Activated naive CD4-positive, alpha-beta T cell treated with Interleukin-2 at 50 U/mL for 16 hours (primary cell): ENCODE measurements at places on chromosomes 6 and 20.

DNA sequence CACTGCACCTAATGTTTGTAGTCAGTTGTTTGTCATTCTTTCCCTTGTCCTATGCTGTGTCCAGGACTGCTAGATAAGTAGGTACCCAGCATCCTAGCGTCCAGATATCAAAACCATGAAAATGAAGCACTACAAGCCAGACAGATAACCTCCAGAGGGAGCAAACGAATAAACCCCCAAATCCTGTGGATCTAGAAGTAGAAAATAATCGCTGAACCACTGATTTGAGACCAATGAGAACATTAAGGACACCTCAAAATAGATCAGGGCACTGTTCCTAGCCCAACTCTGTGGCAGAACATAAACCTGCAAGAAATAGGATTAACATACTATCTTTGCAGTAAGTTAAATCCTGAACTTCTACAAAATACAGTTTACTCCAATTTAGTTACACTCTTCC, 1.1 kb upstream of the KLHL32 start:
- DNase-seq: no peak

GRCh38 chr20:62763404-62763803, 32.9 kb upstream of the MRGBP start:
- no peak for DNase-seq

- DNase-seq: no peak
Measured at GRCh38 chr6:18245079-18245478, 19.3 kb downstream of the DEK start.

- DNase-seq: no peak
Measured at GRCh38 chr6:42313941-42314570, 96.4 kb upstream of the MRPS10 start.

DNA sequence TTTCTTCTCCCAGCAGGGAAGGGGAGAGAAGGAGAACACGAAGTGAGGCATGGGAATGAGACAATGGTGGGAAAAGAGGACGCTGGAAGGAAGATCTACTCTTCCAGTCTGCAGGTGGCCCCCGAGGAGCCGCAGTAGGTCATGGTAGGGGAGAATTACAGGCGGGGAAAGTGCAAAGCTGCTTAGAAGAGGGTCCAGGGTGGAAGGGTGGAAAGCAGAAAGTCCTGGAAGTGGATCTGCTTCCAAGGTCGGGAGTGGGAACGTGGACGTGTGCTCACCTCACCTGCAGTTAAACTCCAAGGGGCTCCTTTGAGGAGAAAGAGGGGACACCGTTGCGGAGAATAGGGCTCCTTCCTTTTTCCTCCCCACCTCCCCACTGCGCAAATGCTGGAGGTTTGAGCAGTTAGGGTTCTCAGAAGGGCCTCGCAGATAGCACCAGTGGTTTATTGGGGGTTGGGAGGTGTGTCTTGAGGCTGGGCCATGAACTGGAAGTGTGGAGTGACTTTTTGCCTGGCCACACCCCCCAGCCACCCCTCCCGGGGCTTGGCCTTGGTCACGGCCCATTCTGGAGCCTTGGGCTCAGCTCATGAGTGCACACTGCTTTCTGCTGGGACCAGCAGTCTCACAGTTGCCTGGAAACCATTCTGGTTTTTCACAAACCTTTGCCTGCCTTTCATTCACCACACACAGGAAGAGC, 100.4 kb upstream of the MLN start:
- DNase-seq: peak; percentile 60

GRCh38 chr6:4820704-4821276, 44.6 kb downstream of the CDYL start:
- no peak for DNase-seq

DNA sequence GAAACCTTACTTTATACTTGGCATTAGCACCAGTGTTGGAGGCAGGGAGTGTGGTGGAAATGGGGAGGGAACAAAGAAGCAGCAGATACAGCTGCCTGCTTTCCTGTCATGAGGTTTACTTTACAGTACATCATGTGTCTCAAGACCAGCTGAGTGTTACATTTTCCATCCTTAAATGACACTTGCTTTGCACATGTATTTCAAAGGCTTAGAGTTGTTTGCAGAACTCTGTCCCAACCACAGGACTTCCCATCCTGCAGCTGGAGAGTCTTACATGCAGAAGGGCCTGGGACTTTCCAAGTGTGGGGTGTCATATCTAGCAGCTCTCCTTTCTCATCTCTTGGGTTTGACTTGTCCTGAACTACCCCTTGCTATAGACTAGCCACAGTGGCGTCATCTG, 395.9 kb downstream of the DHX35 start:
- DNase-seq: no peak

DNA sequence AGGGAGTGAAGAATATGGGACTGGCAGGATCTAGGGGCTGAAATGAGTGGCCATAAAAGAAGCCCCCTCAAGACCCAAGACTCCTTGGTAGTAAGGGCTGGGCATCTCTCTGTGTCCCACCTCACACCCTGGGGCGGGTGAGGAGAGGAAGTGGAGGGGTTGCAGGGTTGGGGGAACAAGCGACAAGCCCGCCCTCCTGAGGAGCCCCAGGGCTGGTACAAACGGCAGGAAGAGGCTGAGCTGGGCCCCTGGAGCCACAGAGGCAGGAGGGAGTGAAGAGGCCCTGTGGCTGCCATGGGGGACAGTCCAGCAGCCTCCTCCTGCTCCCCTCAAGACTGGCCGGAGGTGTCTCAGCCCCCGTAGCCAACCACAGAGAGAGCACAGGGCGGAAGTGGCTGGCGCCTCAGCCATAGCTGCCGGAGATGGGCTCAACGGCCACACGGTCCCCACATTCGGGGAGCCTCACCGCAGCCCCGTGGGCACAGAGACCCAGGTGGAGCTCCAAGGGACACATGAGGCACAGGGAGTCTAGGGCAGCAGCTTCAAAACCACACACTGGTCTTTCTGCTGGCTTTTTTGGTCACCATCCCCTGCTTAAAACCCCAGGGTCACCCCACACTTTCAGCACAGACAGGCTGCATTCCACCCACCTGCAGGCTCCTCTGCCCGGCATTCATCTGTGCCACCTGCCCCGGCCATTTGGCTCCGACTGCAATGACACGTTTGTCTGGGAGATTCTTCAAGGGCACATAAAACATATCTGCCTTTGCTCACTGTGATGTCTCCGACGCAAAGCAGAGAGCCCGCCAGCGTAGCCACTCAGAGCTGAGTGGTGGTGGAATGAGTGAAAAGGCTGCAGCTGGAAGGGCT, 524 bp downstream of the C20orf203 start:
- DNase-seq: no peak

DNA sequence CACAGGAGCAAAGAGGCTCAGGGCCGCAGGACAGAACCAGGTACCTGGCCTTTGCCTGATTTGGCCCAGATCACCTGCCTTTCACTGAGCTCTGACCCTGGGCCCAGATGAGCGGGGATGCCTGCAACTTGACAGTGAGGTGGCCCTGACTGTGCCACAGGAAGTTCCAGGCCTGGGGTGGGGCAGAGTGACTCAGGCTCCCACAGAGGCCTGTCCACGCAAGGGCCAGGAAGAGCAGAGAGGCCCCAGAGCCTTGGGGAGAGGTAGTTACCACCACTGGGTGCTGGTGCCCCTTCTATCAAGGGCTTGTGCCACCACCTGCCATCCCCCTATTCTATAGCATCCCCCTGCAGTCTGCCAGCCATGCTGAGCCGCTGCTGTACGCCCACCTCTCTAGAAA, 4.1 kb upstream of the NOL4L start:
- DNase-seq: no peak

DNA sequence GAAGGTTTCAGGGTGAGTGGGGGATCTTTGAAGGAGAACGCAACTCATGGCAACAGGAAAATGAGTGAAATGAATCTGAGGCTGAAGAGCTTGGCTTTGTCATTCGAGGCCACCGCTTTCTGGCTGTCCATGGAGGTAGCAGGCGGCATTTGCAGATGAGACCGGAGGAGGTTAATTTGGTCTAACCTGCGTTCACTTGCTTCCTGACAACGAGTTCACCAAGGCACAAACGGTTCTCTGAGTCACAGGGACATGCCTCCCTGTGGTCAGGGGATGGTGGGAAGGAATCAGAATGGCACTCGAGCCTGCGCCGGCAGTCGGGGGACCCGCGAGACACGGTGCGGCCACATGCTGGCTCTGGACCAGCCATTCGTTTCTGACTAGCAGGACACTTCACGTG, 75.0 kb downstream of the IRF4 start:
- no peak for DNase-seq

DNA sequence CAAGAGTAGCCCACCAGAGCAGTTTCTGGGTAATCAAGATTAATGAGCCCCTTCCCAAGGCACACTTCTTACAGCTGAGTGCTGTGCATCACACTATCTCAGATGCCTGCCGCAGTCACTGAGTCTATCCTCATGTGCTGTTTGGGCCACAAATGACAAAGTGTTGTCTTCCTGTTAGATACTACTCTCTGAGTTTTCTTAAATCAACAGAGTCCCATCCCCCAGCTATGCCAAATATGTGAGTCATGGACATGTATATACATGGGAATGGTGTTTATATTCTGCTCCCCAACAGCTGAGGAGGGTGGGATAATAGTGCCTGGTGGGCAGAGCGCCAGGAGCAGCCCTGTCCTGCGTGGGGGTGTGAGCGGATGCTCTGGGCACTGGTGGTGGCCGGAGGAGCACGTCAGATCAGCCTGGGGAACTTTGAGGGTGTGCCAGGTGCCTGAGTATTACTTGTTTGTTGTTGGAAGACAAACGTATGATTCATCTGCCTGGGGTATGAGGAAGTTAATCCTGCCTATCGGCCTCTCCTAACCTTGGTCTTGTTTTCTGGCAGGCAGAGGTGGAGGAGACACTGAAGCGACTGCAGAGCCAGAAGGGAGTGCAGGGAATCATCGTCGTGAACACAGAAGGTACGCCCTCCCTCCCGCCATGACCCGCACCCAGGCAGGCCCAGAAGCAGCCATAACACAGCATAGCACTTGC, 9.6 kb downstream of the DYNLRB1 start:
- no peak for DNase-seq

DNA sequence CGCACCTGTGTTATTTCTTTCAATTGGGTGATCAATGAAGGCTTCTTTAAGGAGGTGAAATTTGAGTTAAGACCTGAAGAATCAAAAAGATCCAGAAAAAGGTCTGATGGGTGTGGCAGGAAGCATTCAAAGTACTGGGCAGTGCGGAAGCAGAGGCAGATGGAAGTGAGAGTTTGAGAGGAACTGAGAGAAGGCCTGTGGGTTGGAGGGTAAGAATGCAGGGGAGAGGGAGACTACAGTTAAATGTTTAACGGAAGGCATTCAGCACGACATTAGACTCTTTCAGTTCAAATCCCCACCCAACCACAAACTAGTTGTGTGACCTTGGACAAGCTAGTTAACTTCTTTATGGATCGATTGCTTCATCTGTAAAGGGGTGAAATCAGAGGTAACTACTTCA, 50.5 kb upstream of the GCM1 start:
- no peak for DNase-seq

DNA sequence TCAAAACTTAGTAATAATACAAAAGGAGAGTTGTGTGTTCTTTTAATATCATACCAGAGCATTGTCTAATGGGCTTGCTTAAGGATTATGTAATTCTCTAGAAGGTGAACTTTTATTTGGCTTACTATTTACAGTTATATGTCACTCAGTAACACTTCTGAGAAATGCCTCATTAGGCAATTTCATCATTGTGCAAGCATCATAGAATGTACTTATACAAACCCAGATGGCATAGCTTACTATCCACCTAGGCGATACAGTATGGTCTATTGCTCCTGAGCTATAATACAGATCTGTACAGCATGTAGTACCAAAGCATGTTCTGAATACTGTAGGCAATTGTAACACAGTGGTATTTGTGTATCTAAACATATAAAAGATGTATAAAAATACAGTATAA, 340.1 kb downstream of the PHF3 start:
- DNase-seq: no peak

- DNase-seq: no peak
Measured at GRCh38 chr20:51665543-51666118, 102.6 kb downstream of the ATP9A start.

- no peak for DNase-seq
Measured at GRCh38 chr6:144416773-144417172, 131.6 kb downstream of the UTRN start.

DNA sequence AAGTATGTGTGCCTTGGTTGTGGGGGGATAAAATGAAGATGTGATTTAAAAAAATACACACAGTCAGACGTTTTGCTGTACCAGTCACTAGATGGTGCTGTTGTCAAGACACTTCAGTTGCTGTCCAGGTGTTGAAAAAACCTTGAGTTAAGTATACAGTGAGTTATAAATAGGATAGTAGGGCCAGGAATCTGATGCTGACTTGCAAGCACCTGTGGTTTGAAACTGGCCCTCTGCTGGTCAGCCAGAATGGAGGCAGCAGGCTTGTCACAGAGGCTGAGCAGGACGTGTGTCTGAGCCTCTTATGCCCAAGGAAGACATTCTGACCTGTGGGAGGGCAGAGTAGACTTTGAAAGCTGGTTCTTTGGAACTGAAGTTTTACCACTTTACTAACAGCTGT, 27.8 kb downstream of the RNF8 start:
- peak; percentile 7 for DNase-seq

GRCh38 chr6:122511193-122511924, 39.8 kb upstream of the SERINC1 start:
- no peak for DNase-seq
